Right kidney (tissue), 9 donors: ENCODE measurements at places on chromosomes 3 and 15.

DNA sequence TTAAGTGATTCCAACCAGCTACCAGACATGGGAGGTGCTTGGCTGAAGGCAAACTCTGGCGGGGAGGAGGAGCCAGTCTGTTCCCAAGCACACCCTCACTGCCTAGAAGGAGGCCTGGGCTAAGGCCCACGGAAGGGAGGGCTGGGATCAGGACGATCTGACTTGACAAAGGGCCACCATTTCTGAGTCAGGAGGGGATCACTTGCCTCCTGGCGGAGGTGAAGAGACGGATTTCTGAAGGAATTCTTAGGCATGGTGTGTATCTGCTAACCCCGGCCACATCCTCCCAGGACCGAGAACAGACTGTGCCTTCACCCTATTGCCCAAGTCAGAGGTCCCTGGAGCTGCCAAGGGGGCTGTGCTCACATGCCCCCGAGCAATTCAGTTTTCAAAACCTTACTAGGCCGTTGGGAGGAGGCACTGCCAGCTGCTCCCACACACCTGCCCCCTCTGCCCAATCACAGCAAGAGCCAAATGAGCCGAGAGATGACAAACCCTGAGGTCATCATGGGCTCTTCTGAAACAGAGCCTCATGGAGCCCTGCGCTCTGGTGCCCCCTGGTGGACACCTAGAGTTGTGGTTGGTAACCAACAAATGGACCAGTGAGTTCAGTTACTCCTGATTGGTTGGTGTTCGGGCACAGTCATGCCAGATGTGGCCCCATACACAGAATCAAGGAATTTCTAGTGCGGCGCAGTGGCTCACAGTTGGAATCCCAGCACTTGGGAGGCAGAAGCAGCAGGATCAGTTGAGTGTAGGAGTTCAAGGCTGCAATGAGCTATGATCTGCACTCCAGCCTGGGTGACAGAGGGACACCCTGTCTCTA is 6.5 kb upstream of the TNK2 start:
- DNase-seq, result peak; percentile 71

DNA sequence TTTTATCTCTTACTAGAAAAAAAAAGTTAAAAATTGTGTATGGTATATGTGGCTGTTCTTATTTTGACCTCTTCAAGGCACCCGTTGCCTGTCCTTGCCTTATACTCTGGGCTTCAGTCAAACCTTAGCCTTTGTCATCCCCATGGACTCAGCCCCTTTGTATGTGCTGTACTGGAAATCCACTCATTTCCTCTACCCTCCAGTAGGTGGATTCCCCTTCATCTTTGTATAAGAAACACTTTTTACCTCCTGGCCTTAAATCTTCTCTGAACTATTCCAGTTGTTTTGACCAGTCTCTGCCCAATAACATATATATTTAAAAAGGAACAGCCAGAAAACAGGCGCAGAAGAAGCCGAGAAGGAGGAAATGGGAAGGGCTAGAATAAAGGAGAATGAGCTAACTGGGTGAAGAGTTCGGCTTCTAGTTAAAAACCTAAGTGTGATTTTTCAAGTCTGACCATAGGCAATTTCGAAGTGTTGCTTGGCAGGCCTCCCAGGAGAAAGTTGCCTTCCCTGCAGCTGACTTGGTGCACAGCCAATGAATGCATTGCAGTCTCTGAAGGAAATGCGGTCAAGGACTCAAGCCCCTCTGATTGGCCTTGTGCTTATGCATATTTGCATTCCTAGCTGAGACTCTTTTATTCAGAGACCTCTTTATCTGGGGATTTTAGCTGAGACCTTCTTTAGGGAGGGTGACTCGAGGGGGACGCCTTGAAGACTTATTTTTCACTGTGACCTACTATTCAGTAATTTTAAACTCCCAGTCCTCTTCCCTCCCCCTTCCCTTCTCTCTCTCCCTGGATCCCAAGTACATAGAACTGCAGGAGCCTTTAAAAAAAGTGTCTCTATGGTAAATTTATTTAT is 277.4 kb downstream of the ROBO1 start:
- DNase-seq, result peak; percentile 19

- DNase-seq, result no peak
These were observed 613.3 kb downstream of the TBL1XR1 start for GRCh38 chr3:176583956-176584355.

DNA sequence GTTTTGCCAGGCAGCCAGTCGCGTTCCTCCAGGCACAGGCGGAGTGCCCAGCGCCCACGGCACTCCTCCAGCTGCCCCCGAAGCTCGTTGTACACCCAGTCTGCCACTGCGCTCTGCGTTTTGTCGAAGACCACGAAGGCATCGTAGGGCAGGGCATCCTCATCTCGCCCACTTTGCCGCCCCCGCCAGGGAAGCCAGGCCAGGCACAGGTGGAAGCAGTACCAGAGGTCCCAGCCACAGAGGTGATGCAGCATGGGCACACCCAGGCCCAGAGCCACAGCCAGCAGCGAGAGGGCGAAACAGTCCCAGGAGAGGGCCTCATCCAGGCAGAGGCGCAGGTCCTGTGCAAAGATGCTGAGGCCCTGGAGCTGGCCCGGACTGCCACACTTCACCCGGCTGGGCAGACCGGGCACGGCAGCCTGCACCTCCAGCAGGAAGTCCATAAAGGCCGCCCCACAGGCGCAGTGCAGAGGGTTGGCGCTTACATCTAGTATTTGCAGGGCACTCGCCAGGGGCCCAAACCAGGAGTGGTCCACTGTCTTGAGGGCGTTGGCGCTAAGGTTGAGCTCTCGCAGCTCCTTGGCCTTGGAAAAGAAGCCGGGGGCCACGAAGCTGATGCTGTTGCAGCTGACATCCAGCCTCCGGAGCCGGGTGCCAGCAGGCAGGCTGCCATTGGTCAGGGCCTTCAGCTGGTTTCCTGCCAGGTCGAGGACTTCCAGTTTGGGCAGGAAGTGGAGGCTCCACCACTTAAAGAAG is 3.7 kb downstream of the TLR9 start:
- DNase-seq, result no peak

DNA sequence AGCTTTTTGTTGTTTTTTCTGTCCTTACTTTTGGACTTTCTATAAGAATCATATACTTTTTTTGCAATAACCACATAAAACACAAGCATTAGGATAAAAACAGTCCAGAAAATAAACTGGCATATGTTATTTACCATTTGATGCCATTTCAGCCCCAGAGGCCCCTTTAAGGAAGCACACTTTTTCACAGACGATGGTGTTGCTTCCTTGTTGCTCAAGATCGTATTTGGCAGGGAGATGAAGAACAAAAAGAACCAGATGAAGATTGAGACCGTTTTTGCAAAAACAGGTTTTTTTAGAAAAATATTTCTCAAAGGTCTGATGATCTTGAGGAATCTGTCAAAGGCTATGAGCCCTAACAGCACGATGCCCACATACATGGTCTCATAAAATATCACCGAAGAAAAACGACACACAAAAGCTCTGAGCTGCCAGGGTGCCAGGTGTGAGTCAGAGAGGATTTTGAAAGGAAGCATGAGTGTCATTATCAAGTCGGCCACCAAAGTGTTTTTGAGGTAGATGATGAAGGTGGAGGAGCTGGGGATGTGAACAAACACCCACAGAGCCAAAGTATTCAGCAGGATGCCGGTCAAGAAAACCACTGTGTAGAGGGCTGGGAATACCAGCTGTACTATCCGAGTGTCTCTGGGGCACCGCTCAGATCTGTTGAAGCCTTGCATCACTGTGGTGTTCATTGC is 902 bp downstream of the P2RY13 start:
- DNase-seq, result no peak

GRCh38 chr3:39210078-39210477 is 17.7 kb upstream of the XIRP1 start:
- DNase-seq, result no peak

GRCh38 chr3:196916221-196916620 is 26.1 kb downstream of the NCBP2 start:
- DNase-seq, result no peak

- DNase-seq, result no peak
These were observed 472.1 kb downstream of the SOX2 start for GRCh38 chr3:182183716-182184430.

- no peak for DNase-seq
These were observed 489 bp upstream of the GALNT15 start for GRCh38 chr3:16174026-16174355.

DNA sequence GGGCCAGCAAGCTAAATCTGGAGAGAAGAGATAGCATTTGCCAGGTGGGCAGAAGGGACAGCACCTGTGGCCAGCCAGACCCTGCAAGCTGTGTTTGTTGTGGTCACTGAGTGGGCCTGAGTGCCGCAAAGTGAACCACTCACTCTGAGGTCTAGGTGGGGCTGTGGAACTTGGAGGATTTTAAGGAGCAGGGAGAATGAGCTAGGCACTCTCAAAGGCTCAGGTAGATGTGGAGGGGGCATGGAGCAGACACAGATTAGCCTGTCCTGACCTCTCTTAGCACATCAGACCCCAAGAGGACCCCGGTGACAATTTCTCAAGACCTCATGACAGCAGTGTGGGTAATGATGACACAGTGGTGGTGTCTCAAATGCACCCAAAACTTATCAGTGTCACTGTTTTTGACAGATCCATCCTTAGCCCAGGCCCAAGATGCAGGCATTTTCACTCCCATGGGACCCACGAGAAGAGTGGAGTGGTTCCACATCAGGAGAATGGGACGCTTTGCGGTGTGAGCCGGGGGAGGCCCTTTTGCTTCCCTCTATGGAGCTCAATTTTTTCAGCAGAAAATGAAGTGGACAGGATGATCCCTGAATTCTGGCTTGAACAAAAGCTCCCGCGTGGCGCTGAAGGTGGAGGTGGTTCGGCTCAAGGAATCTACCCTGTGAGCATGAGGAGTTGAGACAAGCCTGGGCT is 43.8 kb upstream of the TLE3 start:
- no peak for DNase-seq

- DNase-seq, result no peak
These were observed 40.2 kb downstream of the ISL2 start for GRCh38 chr15:76376816-76377215.

GRCh38 chr3:20832963-20833362 is 647.0 kb upstream of the SGO1 start:
- DNase-seq, result no peak

DNA sequence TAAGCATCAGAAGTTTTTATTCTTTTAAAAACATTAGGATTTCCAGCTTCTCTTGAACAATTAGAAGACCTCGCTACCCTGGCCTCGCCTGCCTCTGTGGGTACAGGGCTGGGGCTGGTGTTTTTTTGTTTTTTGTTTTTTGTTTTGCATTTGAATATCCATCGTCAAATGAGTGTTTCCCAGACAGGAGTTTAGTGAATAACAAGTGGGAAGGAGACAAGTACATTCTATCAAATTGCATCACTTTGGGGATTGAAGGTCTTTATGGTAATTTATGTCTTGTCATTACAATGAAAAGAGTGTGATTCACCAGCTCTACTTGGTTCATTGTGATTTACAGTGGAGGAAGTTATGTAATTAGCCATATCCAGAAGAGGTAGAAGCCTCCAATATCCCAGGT is 161.1 kb upstream of the UBE2E1 start:
- DNase-seq, result no peak

- no peak for DNase-seq
These were observed 283.8 kb upstream of the NR2F2 start for GRCh38 chr15:96046620-96047240.

DNA sequence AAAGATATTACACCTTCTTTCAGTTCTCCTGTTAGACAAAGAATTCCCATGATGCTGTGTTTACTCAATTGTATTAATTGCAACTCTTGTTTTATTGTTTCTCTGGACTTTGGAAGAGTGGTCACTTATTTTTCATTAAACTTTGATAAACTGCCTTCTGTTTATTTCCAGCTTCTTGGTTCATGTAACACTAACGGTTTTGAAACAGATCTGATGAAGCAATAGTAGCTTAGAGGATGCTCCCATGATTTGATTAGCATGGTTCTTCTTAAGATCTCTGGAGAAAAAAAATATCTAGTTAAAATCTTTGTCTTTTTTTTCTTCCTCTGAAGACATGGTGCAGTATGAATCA is 90.1 kb downstream of the FNDC3B start:
- no peak for DNase-seq

- DNase-seq, result no peak
These were observed 20.9 kb downstream of the PDE8A start for GRCh38 chr15:85002517-85002916.

GRCh38 chr3:104368760-104369159 is 997.9 kb upstream of the ALCAM start:
- no peak for DNase-seq

DNA sequence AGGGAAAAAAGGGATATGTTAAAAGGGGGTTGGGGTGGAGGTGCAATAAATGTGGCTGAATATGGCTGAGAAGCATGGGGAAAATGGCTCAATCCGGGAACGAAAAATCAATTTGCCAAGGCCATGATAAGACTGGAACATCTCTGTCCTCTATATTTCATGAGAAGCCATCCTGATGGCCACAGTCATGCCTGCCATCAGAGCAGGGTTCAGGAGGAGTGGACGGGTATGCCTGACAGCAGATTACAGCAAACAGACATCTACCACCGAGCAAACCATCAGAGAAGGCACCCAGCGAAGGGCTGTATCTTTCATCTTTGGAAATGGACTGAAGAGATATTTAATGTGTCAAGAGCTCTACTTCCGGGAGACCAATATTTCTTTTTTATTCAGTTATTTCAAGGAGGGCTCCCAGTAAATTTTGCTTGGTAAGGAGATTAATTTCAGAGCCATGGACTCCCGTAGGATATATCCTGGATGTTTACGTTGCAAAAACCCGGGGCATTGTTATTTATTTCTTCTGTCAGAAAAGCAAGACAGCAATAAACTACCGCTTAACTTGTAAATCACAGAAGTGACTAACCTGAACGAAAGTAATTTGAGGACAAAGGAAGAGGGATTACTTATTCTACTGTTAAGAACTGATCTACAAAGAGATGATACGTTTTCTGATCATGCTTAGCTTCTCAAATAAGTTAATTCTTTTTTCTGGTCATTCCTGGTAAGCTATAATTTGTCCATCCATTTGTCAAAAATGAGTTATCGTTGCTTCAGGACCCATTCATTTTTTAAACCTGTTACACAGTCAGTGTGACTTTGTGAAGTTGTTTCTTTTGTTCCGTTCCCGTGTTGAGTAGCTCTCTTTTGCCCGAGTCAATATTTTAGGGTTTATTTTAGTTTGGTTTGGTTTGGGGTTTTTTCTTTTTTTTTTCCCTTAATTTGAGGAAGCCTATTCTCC is 80.6 kb upstream of the CHD2 start:
- DNase-seq, result peak; percentile 73

GRCh38 chr15:49456166-49456565 is 33.1 kb downstream of the FGF7 start:
- DNase-seq, result no peak

DNA sequence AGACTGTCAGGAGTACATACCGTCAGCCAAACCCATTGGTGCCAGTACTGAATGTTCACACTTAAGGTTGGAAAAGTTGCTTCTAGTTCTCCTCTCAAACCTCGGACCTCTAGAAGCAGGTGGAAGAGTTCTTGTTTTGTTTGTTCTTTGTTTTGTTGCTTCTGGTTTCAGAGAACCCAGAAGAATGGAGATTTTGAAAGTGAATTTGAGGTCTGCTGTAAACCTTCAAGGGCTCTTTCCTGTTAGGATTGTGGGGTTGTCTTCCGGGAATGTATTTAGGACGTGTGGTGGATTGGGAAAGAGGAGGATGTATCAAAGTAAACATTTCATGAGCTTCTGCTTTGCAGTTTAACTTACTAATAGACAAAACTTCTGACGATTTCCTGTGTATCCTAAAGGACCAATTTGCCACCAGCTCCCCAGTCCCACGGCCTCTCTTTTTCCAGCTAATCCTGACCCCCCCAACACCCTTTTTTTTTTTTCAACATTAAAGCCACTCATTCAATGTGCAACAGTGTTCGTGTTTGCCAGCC is 50.3 kb downstream of the FILIP1L start:
- no peak for DNase-seq

- DNase-seq, result no peak
These were observed 555 bp downstream of the TM2D3 start for GRCh38 chr15:101651554-101652097.

GRCh38 chr3:114700637-114701234 is 406.9 kb downstream of the TIGIT start:
- DNase-seq, result no peak
